Urinary bladder (tissue), 4 donors: ENCODE measurements at places on chromosomes 6 and 20.

GRCh38 chr6:15577550-15578171 is 85.2 kb downstream of the DTNBP1 start:
- no peak for DNase-seq

- no peak for DNase-seq
Measured at GRCh38 chr6:133895573-133896343, 6.8 kb downstream of the TCF21 start.

GRCh38 chr6:29505808-29506207 is 18.1 kb upstream of the MAS1L start:
- DNase-seq = no peak

DNA sequence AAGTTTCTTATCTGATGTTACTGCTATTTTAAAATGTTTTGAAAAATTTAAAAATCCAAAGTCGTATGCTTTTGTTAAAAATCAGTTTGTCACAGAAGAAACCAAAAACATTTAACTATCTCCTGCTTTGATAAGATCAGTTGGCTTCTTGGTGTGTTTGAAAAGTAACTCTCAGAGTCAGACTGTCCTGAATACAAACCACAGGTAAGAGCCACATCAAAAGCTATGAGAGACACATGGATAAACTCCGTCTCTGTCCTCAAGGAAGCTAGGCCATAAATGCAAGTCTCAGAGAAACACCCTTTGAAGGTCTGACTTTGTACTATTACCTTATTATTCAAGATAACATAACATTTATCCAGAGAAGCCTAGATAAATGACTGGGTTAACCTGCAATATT is 7.7 kb downstream of the HBS1L start:
- no peak for DNase-seq

DNA sequence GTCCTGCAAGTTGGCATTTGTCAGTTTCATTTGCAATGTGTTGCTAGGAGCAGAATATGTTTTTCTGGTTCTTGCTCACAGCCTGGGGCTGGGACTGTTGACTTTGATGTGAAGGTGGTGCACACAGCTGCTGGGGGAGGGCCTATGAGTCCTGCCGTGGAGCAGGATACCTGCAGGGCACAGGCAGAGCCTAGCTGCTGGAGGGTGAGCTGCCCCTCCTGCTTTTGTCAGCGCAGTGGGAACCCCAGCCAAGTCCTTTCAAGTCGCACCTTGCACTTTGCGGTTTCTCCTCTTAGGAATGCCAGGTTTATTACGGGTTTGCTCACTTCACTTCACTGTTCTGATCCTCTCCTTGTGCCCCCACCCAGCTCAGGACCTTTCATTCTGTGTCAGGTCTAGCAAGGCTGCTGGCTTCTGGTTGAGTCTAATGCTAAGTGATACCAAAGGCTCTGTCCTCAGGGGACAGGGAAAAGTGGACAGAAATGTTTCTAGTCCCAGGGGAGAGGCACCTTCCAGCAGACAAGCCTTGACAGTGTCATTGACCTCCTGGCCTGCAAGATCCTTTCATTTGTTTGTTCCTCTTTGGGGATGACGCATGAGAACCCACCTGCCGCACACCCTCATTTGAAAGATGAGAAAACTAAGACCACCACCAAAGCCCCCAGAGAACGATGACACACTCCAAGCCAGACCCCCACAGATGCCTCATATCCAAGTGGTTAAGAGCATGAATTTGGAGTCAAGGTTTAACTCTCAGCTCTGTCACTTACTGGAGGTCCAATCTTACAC is 2.7 kb upstream of the SPO11 start:
- peak; percentile 52 for DNase-seq

GRCh38 chr20:58876437-58876836 is 23.9 kb downstream of the GNAS start:
- no peak for DNase-seq

- DNase-seq = peak; percentile 31
Measured at GRCh38 chr20:32227744-32228688, 20.3 kb downstream of the POFUT1 start.

GRCh38 chr6:3471286-3471685 is 14.4 kb upstream of the SLC22A23 start:
- no peak for DNase-seq

DNA sequence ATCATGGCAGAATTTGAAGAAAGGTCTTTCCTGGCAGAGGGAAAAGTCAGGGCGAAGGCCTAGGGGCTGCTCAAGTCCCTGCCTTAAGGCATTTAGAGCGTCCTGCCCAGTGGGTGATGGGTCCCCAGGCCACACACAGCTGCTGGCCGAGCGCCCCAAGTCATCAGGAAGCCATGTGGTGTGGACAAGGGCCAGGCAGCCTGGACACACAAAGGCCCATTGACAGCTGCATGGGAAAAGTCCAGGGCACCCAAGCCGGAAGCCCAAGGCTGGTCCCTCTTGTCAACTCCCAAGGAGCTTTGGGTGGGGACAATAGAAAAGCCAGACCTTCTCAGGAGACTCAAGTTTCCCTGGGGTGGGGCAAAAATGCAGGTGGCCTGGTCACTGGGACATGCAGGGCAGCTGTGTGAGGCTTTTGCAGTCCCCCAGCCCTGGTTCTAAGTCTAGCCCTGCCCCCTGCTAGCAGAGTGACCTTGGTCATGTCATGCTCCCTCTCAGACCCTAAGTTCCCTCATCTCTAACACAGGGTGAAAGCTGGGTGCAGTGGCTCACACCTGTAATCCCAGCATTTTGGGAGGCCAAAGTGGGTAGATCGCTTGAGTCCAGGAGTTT is 44.3 kb upstream of the PTGIS start:
- DNase-seq = no peak

GRCh38 chr6:35183935-35184334 is 29.8 kb upstream of the SCUBE3 start:
- no peak for DNase-seq

DNA sequence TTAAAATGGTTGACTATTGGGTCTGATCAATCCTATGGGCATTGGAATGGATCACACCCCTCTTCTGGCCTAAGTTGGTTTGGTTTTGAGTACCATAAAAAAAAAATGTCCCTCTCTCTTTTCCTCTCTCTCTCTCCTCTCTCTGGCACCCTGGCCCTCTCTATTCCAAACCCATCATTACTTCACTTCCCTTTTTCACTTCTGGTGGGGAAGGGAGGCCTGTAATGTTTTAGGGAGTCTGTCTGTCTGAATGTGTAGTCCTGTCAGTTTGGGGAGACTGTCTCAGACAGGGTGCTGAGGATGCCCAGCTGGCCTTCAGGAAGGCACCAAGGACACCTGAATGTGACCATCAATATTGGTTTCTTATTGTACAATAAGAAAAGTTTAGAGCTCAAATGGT is 165.8 kb downstream of the CD24 start:
- DNase-seq = no peak

DNA sequence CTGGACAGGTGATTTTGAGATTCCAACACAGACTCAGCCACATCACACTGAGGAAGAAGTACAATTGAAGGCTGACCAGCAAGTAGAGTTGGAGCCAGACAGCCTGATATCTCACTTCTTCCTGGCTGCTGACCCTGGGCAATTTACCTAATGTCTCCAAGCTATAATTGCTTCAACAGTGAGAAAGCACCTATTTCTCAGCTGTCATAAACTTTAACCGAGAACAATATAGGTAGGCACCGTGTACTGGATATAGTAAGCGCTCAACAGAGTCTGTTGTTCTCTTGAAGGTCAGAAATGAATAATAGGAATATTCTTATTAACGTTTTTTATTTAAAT is 28.3 kb downstream of the STX7 start:
- no peak for DNase-seq

DNA sequence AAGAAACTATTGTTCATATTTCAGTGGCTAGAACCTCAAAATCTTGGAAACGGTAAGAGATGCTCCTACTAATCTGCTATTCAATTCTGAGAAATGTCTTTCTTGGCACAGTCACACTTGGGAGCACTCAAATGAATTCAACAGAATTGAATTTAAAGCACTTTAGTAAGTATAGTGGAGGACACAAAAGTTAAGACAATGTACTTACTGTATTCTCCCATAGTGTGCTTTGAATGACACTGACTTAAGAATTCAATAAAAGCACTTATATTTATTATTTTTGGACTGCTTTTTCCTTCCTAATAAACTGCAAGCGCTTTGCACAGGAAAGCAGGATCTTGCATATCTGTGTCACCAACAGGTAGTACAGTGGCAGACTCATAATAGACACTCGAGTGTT is 156.1 kb upstream of the RIMS1 start:
- DNase-seq = no peak

- no peak for DNase-seq
Measured at GRCh38 chr6:132400883-132401617, at the start of gene MOXD1. MOXD1 (minus strand) TSS chr6:132401475; CDS start chr6:132401426, 49 bp downstream.

- no peak for DNase-seq
Measured at GRCh38 chr6:87115402-87116135, 20.7 kb upstream of the CGA start.

- DNase-seq = no peak
Measured at GRCh38 chr6:76803038-76803580, 660.2 kb downstream of the HTR1B start.

DNA sequence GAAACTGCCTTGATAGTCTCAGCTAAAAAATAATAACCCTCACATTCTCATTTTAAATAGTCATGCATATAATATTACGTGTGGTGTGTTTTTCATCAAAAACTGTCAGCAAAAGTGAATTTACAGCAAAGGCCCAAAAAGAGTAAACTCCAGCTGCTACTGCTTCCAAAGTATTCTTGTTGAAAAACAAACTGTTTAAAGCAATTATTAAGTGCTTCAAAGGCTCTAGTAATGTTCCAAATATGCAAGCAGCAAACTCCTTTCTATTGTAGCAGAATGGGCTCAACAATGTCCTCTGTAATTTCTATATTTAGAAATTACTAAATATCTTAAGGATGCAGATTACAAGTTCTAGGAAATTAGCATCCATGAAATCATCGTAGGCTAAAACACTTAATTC is 280.0 kb upstream of the TBX18 start:
- DNase-seq = no peak
